ELR (cell line): ENCODE measurements at places on chromosomes 13 and 19.

DNA sequence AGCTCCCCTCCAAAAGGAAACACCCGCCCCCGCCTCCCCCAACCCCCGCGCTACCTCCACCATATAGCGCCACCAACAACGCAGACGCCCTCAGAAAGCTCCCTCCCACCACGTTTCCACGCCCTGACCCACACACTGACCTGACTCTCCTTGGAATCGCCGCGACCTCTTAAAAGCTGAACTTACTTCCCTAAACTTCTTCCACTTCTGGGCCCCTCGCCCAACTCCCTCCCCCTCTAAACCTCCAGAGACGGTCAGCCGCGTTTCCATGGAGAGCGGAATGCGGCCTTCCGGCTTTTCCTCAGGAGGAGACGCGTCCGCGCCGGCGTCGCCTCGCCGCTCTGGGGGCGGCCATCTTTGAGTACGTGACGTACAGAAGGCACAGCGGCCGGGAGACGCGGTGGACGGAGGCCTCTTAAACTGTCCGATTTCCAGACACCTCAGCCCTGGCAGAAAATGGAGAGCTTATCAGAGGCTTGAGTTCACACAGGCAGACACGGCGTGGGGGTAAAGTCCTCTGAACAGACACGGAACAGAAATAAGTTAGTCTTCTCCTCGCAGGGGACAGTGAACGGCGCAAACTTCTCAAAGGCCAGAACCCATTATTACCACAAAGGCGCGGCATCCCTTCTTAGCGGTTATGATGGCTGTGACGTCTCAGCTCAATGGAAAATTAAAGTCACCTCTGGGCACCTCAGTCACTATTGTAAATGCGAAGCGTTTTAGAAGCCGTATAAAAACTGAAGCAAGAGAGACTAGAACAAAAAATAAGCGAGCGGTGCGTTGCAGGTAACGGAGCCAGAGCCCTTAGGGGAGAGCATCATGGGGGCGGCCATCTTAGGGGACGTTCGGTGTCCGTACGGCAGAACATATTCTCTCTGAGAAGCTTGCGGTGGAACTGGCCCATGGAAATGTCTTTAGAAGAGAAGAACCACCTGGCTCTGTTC lies at the start of gene ZNF432:
Gene ZNF432, minus strand, starts transcription at position 284 of the 947 bp plus-strand sequence. CDS start 1,970 bp downstream, outside the sequence.
- peak; percentile 90 for DNase-seq

- DNase-seq = no peak
Measured at GRCh38 chr13:113418722-113419049, 34.6 kb downstream of the ADPRHL1 start.

- no peak for DNase-seq
Measured at GRCh38 chr13:112674412-112675365, 15.1 kb upstream of the ATP11A start.

DNA sequence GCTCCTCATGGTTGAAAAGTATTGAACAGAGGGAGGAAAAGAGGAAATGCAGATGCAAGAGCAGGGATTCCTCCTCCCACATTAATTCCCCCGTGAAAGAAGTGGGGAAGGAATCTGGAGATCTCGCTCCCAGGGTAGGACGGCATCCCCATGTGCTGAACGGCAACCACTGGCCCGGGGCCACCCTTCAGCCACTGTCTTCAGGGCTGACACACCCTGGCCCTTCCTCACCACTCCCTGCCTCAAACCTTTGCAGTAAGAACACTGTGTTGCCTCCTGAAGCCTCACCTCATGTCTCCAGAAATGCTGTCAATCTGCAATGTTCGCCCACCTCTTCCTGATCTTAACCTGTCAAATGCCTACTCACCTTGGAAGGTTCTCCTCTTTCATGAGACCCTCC lies 10.9 kb upstream of the DOCK9 start:
- no peak for DNase-seq

- DNase-seq = no peak
Measured at GRCh38 chr13:29573190-29573589, 22.3 kb downstream of the SLC7A1 start.
